ENCODE measurements at places on chromosomes 3 and 15. TPM values are rescaled to one million over a fixed set of nuclear protein-coding genes. Genes with fewer than 3 reads are reported as not detected.

DNA sequence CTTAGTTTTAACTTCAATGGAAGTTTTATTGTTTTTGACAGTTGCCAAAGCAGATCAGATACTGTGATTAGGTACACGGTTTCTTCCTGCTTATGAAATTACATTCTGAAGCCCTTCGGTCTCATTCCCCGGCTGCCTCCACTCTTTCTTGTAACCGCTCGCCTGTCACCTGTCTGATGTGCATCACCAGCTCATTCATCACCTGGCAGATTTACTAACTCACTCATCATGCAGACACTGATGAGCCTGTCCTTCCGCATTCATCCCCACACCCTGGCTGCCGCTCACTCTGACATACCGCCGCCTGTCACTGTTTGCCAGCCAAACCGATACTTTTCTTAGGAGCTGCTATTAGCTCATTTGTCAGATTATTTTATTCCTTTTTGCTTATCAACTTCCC, 82.8 kb upstream of the NSMCE3 start:
- DNase-seq = no peak

- no peak for DNase-seq
Measured at GRCh38 chr15:26983822-26984221, 12.8 kb downstream of the GABRG3 start.

SCN5A gene
- not detected for total RNA-seq

JMJD7 gene
- 13.3 TPM for total RNA-seq

ISLR gene
- total RNA-seq = not detected

DNA sequence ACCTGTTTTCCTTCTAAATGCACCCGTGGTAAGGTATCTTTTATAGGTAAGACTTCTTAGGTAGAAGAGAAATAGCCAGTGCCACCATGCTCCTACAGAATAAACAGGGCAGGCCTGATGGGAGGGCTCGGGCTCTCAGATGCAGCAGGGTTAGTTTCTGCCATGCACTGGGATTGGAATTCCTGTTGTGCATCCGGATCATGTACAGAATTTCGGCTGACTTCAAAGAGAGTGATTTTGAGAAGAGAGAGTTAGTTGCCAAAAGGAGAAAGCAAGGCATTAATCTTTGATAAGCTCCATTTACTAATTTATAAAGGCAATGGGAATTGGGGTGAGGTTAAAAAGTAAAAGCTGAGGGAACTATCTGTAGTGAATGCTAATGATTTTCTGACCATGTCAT, 211.2 kb downstream of the WDR72 start:
- DNase-seq = no peak

DNA sequence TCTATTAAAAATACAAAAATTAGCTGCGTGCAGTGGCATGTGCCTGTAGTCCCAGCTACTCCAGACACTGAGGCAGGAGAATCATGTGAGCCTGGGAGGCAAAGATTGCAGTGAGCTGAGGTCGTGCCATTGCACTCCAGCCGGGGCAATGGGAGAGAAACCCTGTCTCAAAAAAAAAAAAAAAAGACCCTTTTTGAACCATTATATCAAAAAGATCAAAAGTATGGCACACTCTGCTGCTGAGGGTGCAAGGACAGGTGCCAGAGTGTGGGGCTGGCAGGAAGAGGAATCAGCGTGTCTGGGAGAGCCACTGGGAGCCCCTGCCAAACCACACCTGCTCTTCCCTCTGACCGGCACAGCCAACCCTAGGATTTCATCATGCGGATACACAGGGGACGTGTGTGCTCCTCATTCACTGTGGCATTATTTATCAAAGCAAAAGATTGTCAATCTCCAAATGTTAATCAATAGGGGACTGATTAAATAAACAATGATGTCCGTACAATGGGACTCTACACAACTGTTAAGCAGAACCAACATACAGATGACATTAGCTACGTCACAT, 147.3 kb upstream of the TLE3 start:
- peak; percentile 81 for DNase-seq

DPP8 gene
- 24.5 TPM for total RNA-seq

SEMA3B gene
- 12.5 TPM for total RNA-seq

GOLGA8G gene
- 0.09 TPM for total RNA-seq

TNNC1 gene
- 0.61 TPM for total RNA-seq

GRCh38 chr3:60617188-60617587, 634.1 kb downstream of the FHIT start:
- DNase-seq = no peak

DNA sequence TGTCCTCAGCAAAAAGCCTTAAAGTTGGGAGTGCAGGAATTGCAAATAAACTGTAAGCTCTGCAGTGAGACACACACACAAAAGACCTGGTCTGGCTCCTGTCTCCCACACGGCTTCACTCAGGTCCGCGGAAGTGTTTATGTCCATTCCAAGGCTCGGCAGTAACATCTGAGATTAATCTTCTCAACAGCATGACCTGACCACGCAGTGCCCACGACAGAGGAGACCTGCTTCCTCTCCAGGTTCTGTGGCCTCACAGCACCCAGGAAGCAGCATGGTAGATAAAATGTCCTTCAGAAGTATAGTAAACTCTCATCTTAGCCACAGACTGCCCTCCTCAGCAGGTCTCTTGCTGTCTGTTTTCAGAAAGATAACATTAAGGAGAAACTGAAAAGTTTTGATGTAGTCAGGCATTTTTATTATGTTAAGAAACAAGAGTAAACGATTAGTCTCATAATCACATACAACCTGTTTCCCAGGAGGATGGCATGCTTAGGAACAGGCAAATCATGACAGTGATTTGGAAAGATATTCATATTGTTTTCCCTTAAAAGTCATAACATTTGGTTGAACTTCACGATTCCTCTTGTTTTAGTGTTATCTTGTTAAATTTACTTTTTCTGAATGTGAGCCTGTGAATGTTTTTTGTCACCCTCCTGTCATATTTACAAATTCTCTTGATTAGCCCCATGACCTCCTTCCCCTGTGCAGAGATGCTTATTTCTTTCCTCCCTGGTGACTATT, 34.6 kb downstream of the CD200R1L start:
- DNase-seq = no peak

DNA sequence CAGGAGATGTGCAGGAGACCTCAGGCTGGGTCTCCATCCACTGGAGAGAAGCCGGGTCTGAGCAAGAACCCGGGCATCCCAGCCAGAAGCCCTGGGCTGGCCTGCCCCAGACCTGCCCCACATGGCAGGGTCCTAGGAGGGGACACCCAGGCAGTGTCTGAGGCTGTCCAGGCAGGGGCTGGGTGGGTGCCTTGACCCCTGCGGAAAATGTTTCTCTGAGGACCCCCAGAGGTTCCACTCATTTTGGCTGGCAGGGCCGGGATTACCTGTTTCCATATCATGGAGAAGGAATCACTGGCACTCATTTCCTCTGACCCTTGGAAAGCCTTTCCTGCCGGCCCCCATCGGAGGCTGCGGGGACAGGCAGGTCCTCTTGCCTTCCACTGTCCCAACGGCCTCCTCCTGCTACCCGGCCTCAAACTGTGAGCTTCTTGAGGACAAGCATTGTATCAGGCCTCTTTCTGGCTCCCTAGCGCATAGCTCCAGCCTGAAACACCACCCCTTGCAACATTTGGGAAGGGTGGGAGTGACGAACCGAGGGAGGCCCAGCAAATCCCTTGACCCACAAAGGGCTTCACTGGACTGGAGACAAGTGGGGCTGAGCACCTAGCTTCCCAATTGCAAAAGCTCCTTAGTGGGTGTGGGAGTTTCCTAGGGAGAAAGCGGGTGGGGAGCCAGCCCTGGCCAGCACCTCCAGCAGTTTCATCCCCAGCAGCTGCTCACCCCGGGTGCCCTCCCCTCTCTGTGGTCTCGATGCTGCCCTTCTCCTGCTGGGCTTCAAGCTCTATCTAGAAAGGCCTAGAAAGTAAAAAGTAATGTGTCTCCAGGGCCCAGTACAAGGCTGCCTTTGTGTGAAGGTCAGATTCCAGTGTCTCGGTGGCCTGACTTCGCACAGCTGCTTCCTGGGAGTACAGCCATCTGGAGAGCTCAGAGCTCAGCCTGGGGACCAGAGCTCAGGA, 29.7 kb downstream of the ACSBG1 start:
- no peak for DNase-seq

TM4SF1 gene
- total RNA-seq = 20.1 TPM

UQCC5 gene
- total RNA-seq = 25.9 TPM

DNA sequence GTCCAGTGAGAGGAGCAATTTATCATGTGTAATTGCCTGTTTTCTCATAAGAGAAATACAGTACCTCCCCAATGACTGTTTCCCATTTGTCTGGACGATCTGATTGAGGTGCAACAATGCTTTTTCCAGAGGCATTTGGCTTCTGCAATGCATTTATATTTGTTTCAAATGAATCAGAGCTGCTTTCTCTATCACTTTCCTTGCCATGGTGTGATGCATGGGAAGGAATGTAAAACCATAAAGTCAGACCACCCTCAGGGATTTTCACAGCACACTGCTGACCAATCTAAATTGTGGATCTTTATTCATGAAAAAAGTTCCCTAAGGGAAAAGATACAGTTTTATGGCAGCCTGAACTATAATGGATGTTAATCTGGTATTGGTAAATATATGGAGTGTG, 333.0 kb downstream of the ZNF385D start:
- no peak for DNase-seq

DNA sequence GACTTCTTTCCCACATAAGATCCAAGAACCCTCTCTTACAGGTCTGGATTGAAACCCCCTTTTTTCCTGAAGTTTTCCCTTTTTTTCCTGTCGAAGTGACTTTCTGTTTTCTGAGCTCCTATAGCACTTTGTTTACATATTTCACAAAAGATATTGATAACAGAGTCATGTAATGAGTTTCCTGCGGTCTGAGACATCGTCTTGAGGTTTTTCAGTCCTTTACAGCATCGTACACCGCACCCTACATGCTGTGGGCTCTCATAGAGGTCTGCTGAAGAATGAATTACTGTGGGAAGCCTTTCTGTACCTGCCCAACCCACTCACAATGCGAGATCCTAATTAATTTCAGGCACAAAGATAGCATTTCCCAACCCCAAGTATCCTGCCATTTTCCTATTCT, 53.1 kb downstream of the MCF2L2 start:
- no peak for DNase-seq

DNA sequence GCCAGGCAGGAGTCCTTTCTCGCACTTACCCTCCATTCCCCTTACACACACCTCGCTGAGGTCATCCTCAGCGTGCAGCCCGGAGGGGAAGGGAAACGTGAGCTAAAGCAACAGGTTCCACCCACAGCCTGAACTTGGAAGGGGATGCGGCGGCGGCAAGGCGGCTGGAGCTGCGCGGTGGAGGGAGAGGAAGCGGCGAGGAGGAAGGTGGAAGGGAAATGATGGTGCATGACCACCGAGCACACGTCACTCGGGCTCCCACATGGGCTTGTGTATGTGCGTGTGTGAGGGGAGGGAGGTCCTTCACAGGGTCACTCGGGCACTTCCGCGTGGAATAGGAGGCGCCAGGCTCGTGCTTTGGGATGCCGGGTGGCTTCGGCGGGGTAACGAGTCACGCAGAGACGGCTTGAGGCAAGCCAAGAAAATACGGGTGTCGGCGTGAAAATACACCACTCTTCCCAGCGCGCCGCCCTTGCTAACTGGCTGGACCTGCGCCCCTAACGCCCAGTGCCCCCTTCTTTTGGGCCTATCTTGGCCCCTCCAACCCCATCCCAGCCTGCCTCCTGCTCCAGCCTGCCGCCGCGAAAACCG, 225.5 kb upstream of the IL12A start:
- peak; percentile 77 for DNase-seq

- DNase-seq = no peak
Measured at GRCh38 chr3:69250014-69250413, 127.6 kb upstream of the LMOD3 start.

DNA sequence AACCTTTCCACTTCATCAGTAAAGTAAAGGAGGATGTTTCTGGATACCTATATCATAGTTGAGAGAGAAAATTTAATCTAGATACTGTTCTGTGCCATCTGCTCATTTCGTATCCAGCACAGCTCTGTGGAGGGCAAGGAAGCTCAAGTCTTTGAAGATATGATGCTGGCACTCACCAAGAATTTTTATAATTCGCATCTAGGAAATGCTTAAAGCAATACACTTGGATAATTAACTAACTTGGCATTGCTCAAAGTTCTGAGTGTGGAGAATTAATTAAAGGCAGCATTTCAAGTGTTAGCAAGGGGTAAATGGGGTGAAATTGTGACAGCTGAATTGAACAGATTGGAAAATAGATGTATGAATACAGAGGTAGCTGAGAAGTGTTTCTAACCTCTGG, 213.2 kb downstream of the KCNMB2 start:
- no peak for DNase-seq

UBE2E1 gene
- 130 TPM for total RNA-seq

DNA sequence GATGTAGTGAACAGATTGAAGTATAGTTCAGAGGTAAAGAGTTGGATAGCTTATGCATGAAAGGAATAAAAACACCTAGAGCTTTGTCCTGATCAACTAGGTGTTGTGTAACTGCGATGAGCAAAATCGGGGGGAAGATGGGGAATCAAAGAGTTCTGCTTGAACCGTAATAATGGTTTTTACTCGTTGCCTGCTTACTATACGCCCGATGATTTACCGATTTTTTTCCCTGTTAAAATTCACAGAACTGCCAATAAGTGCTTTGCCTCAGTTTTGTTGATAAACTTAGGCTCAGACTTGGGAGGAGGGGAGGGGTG, 783 bp upstream of the DNAJB11 start:
- DNase-seq = no peak

GRCh38 chr3:112004669-112005068, 5.9 kb downstream of the TAGLN3 start:
- DNase-seq = no peak

TM6SF1 gene
- 0.39 TPM for total RNA-seq

- no peak for DNase-seq
Measured at GRCh38 chr3:171535133-171535532, 74.9 kb upstream of the TNIK start.

DNA sequence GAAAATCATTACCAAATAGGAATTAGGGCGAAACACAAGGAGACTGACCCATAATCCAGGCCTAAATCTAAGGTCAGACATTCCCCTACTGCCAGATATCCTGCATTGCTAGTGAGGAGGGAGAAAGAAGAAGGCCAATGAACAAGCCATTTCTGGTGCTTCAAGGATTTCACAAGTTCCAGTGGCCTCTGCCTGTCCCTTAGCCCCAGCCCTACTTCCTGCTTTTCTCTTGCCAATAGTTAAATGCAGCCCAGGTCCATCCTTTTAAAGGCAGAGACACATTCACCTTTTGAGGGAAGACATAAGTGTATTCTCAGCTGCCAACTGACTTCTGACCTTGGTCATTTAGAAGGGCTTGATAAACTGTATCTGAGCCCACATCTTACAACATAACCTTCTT, 135.8 kb downstream of the ZNF621 start:
- no peak for DNase-seq
